ENCODE measurements at places on chromosomes 13 and 19.

DNA sequence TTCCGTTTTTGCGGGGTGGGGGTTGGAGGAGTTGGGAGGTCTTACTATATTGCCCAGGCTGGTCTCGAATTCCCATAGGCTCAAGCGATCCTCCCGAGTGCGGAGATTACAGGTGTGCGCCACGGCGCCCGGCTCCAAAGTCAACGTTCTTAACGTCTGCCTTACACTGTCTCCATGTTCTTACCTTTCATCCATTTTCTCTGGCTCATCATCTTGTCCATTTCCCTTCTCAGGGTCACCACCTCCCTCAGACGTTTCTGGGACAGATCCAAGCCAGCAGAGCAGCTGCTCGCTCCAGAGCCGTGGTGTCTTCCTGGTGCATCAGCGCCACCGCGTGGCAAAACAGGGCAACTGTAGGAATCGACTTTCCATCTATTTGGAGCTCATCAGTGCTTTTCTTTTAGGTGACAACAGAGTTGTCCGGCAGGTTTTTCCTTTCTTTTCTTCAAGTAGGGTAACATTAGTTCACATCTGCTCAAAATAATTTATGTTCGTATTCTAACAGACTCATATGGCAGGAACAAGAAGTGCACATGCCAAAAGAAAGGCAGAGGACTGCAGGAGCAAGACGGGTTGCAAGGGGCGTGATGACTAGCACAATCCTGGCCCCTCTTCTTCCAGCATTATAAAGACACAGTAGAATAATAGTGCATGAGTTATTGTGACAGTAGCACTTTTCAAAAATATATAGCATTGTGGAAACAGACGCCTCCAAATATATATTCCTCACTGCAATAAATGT lies 103.1 kb upstream of the ABCC4 start:
- peak; percentile 84 for DNase-seq

DNA sequence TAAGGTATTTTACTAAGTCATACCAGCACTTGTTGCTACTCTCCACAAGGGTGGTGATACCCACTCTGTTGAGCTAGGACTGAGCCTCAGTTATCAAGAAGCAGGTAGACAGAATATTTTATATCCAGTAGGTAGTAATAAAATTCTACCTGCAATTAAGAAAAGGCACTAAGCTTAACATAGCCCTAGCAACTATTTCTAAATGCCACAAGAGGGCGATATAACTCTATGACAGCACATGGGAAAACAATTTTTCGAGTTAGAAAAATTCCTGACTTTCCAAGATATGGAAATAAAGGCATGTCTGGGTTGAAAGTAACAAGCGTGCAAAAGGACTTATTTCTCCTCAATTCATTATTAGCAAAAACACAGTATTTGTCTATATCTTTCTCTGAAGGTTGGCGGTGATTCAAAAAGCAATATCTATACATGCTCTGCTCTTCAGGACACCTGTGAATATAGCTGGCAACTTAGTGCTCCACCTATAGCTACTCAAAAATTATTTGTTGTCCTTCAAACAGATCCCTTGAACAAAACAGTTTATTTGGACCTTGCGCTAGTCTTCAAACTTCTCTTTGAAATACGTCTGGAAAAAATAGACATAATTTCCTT lies 14.7 kb downstream of the CCDC169 start:
- peak; percentile 67 for DNase-seq

DNA sequence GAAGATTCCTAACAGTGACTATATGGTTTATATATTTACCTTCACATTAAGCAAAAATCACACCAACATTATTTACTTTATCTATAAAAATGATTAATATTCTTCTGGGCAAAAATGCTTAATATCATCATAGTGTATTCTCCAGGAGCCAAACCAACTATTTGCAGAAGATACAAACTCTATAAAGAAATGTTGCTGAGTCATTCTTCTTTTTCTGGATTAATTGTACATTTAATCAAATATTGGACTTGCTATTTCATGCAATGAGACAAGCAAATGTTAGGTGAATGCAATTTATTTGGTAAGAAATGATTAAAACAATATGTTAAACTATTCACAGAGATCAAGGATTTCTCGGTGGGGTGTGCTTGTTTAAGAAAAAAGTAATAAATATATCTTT lies 1075.8 kb downstream of the PCDH9 start:
- no peak for DNase-seq

DNA sequence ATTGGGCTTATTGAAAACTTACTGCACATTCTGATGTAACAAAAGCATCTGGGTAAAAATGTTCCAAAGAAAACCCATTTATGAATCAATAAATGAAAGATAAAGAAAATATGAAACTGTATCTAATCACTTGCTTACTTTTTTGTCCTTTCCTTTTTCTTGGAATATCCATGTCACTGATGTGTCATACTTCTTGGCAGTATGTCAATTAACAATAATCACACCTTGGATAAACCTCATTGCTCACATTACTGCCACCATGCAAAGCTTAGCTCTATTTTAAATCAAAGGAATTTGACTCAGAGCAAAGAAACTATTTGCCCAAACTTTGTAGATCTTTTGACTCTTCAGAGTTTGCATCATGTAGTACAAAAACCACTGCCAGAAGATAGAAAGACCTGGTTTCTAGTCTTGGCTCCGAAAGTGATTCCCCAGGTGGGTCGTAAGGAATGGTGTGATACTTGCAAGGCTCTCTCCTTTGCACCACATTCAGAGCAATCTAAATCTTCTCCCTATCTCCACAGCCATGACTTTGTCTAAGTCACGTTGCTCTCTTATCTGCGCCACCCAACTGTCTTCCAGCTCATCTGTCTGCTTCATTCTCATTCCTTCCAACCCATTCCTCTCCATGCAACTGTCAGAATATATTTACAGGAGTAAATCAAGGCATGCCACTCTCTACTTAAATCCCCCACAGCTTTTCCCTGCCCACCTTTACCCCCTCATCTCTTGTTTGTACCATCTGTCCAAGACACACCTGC lies 311.9 kb downstream of the COG6 start:
- DNase-seq: no peak
